ENCODE measurements at places on chromosomes 12 and 14.
A peak's percentile ranks its signal among the peaks of the same experiment; 100 is the strongest.

- no peak for DNase-seq
Observed at GRCh38 chr14:34018125-34018524, 67.3 kb upstream of the EGLN3 start.

DNA sequence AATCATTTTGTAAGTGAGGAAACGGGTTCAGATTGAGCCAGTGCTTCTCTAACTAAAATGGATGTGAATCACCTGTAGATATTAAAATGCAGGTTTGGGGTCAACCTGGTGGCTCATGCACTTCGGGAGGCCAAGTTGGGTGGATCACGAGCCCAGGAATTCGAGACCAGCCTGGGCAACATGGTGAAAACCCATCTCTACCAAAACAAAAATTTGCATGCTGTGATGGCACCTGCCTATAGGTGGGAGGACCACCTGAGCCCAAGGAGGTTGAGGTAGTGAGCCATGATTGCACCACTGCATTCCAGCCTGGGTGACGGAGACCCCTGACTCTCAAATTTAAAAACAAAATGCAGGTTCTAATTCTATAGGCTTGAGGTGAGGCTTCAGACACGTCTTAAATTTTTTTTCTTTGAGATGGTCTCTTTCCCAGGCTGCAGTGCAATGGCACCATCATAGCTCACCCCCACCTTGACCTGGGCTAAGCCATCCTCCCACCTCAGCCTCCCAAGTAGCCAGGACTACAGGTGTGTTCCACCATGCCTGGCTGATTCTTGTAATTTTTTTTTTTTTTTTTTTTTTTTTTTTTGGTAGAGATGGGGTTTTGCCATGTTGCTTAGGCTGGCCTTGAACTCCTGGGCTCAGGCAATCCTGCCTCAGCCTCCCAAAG lies 9.0 kb downstream of the TUBA1C start:
- no peak for DNase-seq

DNA sequence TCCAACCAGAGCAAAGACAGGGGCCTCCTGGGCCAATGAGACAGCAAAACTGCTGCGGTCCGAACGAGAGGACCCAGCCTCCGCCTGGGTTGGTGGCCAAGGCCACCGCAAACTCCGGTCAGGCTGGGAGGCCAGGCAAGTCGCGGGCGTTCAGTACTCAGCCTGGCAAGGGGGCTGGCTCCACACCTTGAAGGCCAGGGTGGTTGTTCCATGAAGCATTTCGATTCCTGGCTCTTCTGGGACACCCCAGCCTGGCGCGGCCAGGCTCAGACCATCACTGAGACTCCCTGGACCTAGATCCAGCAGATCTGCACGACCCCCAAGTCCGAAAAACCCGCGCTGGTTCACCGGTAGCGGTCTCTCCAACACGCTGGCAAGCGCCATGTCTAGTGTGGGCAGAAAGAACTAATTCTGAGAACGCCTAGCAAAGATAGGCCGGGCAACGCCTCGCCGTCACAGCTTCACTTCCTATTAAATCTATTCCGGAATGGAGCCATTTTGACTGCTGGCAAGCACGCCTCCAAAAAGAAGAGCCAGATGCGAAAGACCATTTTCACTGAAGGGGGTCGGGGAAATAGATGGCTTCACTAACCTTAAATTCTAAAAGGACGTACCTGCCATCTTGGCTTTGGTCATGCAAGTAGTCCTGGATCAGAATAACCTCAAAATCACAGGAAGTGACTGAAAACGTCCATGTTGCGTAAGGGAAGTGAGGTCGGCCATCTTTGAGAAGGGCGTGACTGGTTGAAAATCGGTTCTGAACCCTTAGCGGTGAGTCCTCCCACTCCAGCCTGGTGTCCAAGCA lies at the start of gene PSMB5:
Gene PSMB5 (minus strand): TSS at position 403 of the 805 bp plus-strand sequence. CDS start 19 bp downstream, at position 384.
- DNase-seq = peak; percentile 93

DNA sequence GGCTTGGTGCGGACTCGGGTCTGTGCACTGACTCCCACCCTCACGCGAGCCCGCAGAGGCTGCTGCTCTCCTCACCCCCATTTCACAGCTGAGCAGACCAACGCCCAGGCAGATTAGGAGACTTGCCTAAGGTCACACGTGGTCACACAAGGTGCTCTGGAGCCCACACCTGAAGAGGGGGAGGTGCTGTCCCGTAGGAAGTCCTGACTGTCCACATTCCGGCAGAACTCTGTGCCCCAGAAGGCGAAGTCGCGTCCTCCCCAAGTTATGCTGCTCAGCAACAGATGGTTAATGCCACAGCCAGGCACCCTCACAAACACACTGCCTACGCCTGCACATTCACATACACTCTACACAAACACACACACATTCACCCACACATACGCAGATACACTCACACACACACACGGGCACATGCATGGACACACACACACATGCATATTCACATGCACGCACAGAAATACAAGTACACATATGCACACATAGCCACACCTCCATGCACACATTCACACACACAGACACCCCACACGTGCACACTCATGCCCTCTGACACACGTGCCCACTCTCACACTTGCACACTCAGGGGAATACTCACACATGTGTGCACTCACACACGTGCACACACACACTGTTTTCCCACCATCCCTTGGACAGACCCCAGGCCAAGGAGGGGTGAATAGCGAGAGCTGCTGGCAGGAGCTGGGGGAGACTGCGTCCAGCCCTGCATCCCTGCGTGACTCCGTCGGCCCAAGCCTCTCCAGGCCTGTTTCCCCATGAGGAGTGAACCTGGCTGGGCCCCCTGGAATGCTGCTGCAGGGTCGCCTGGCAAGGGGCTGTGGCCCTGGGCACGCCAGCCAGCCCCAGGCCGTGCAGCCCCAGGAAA lies 4.1 kb downstream of the C14orf180 start:
- no peak for DNase-seq

DNA sequence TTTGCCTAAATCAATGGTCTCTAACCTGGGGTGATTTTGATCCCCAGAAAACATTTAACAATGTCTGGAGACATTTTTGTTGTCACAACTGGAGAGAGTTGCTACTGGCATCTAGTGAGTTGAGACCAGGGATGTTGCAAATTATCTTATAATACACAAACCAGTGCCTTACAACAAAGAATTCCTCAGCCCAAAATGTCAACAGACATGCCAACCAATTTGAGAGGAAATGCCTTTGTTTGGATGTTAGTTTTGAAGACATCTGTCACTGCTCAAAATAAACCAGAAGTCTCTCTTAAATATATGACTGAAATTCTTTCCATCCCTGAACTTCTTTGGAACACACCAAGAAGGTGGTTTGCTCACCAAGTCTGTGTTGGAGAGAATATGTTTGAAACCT lies 336.9 kb upstream of the ATP2B1 start:
- DNase-seq = peak; percentile 41

DNA sequence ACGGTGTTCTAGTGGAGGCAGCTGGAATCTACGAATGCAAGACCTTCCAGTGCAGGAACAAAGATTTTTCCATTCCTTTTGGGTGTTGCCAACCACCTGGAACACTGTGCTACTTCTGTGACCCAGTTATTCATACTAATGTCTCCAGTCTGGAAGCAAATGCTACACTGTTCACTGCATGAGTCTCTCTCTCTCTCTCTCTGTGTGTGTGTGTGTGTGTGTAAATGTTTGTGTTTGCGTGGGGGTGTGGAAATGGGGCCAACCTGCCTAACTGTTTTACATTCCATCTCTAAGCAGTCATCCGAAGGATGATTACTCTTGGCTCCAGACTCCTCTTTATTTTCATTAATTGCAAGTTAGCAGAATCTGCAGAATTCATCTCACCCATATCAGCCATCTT lies 29.9 kb upstream of the YBX3 start:
- DNase-seq = peak; percentile 32

DNA sequence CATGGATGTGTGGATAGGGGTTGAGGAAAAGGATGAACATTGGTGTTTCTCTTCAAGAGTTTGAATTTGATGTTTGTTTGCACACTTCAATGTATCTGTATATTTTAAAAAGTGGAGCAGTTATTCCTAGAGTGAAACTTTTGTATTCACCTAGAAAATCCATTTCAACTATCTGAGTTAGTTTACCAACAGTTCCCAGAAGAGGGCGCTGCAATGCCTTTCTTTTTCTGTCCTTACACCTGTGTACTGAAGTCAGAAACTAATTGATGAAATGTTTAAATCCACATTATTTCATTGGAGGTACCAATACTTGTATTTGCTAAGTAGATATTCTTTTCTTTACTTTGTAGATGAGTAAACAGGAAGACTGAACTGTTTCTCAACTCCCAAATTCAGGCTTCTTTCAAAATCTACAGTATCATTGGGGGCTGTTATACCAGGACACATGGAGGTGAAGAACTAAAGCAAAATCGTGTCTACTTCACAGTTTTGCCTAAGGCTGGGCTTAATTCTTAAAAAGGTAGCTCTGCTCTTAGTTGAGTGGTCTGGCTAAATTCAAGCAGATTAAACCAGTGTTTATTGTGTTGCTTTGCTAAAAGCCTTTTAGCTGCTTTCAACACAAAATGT lies 26.6 kb upstream of the KLRB1 start:
- DNase-seq = peak; percentile 29

Measured in fibroblast of gingiva (primary cell).